Panc1 (cell line): ENCODE measurements at places on chromosomes 5 and 9.

DNA sequence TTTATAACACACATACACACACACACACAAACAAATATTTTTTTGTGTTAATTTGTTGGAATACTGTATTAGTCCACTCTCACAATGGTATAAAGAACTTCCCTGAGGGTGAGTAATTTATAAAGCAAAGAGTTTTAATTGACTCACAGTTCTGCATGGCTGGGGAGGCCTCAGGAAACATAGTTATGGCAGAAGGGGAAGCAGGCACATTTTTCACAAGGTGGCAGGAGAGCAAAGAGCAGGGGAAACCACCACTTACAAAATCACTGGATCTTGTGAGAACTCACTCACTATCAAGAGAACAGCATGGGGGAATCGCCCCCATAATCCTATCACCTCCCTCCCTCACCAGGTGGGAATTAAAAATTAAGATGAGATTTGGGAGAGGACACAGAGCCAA is 205.4 kb upstream of the PTPRD start:
- no peak for DNase-seq

DNA sequence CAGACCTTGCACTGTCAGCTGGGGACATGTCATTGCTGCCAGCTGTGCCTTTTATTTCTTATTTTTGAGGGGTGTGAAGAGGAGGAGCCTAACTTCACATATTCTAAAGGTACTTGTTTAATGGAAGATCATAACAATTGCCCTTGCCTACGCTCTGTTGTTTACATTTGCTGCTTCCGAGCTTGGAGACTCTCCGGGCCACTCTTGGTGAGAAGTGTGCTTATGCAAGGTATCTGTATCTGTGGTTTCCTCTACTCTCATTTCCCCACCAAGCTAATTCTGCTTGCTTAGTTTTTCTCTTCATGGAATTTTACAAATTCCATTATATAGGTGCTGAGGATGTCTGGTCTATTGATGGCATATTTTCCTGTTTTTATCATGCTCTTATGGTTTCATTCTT is 105.3 kb downstream of the RASGRF2 start:
- DNase-seq: no peak

GRCh38 chr9:34715639-34716215 is 5.8 kb upstream of the CCL21 start:
- no peak for DNase-seq

GRCh38 chr5:93221773-93222172 is 359.2 kb downstream of the NR2F1-AS1 start:
- DNase-seq: no peak

DNA sequence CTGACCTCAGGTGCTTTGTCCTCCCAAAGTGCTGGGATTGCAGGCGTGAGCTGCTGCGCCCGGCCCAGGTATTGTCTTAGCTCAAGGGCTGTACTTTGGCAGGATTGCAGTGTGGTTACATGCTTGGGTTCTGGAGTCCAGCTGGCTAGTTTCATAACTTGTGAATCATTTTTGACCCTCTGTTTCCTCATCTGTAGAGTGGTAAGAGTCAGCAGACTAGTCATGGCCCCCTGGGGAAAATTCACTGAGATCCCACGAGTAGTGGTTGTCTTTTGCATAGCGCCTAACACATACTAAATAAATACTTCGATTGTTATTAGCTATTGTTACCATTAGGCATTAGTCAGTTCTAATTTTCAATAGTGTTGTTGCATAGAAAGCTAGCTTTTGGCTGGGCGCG is 14.3 kb downstream of the PTPA start:
- no peak for DNase-seq

DNA sequence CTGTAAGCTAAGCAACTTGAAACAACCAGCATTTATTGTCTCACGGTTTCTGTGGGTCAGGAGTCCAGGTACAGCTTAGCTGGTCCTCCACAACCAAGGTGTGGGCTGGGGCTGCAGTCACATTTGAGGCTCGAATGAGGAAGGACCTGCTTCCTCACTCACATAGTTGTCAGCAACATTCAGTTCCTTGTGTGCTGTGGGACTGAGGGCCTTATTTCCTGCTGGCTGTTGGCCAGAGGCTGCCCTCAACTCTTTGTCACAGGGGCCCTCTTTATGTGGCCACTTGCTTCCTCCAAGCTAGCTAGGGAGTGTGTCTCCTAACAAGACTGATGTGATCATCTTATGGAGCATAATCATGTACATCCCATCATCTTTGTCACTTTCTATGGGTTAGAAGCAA is 29.2 kb upstream of the SEMA4D start:
- no peak for DNase-seq
